CD4-positive, alpha-beta T cell treated with Interleukin-15 for 4 hours (primary cell): ENCODE measurements at places on chromosomes 5 and 9.

- no peak for DNase-seq
These were observed 48.4 kb downstream of the ZNF608 start for GRCh38 chr5:124697933-124698591.

- no peak for DNase-seq
These were observed 101.8 kb upstream of the MAST4 start for GRCh38 chr5:66494437-66494836.

GRCh38 chr9:17970277-17970676 is 391.4 kb downstream of the SH3GL2 start:
- no peak for DNase-seq

DNA sequence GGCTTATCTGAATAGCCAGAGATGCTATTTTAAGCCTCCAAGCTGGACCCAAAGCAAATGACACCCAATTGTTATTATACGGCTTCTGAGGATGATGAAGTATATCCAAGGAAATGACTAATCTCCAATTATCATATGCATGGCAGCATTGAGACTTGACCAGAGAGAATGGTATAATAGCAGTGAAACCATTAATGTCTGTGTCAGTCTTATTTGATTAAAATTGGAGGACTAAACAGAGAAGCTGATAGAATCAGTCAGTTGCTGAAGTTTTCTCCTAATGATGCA is 200.5 kb downstream of the EFNA5 start:
- DNase-seq = no peak

DNA sequence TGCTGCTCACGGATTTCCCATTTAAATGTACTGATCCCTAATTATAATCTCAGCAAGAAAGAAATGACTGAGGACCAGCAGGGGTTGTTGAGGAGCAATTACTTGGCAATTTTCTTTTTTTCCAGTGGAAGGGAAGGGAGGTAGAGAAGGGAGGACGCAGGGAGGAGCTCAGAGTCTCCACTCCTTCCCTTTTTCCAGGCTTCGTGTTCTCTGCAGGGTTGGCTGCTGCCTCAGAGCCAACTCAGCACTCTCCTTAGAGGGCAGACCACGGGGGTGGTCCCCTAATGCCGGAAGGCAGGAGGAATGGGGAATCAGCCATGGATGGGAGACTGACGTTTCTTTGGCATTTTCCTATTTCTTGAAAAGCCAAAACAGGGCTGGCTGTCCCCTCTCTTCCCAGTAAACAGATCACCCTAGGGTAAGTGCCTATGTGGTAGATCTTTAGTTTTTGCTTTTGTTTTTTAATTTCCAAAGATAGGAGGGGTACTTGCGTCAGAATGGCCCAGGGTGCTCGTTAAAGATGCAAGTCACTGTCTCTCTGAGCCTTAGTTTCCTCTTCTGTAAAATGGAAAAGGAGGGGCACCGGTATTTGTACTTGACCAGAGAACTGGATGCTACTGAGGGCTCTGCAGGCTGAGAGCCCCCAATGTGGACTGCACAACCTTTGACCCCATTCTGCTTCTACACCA is 39.6 kb upstream of the LCP2 start:
- no peak for DNase-seq

GRCh38 chr9:33868440-33868973 is 51.5 kb downstream of the UBE2R2 start:
- no peak for DNase-seq

GRCh38 chr9:21762064-21762463 is 40.4 kb upstream of the MTAP start:
- no peak for DNase-seq

- no peak for DNase-seq
These were observed 65.8 kb downstream of the SETX start for GRCh38 chr9:132288966-132289365.

DNA sequence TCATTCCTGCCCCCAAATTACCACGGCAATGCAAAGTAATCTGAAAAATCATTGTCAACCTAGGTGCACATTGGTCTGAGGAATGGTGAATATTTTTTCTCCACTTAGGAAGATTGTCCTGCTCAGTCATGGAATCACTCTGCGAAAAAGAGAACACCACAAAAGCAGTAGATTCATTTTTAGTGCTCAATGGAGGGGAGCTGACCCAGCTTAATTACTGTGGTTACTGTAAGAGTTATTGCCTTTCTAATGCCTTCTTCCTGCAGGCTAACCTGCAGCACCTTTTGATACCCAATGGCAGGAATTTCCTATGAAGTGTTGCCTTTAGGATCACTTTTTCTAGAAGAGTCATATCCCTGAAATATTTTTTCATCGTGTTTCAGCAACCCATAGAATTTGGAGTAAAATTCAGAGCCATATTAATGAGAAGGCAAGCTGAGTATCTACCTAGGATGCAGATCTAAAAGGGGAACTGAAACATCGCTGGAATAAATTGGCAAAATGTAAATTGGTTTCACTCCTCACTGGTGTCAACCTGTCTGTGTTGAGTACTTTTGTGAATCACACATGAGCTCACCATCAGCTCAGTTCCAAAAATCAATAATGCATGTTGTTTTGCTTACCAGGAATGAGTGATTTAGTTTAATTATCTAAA is 464.5 kb downstream of the CSNK1G3 start:
- DNase-seq = no peak

DNA sequence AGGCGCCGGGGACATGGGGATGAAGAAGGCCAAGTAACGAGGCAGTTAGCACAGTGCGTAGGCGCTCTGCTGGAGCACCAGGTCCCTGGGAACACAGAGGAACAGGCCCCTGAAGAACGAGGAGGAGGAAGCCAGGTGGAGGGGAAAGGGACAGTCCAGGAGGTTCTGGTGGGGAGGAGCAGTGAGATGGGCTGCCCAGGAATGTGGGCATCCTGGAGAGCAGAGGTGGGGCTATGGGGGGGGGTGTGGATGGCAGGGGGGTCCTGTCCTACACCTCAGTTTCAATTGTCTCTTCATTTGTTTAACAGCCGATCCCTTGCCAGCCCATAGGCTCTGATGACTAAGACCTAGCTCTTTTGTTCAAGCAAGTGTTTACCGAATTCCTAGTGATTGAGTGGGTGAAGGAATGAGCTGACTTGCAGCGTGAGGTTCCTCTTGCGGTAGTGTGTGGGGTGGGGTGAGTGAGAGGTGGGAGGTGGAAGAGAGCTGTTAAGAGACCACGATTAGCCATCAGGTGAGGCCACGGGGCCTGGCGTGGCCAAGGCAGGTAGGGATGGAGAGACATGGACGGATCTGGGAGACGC is 8.4 kb upstream of the PHYHD1 start:
- DNase-seq = no peak

- no peak for DNase-seq
These were observed 825.6 kb downstream of the MTRR start for GRCh38 chr5:8694545-8694944.

DNA sequence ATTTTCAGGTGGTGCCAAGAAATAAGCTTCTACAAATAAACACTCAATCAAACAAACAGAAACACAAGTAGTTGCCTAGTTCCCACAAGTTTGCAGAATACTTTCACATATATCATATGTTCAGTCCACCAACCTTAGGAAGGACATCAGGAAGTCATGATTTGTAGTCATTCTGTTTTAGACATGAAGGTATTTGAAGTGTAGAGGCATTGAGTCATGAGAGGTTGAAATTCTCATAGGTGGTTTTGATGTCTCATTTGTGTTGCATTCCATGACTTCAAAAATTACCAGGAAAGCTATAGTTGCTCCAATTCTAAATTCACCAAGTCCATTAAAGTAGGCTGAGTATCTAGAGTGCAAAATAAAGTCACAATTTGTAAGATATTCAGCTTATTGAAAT is 159.0 kb downstream of the KCTD16 start:
- no peak for DNase-seq

GRCh38 chr5:52710310-52710971 is 77.3 kb upstream of the ITGA1 start:
- no peak for DNase-seq

- no peak for DNase-seq
These were observed 101.6 kb downstream of the TENT4A start for GRCh38 chr5:6814816-6815215.

GRCh38 chr5:61806491-61807020 is 474.5 kb downstream of the ZSWIM6 start:
- no peak for DNase-seq

GRCh38 chr5:79255786-79256557 is 20.0 kb downstream of the JMY start:
- DNase-seq = no peak

DNA sequence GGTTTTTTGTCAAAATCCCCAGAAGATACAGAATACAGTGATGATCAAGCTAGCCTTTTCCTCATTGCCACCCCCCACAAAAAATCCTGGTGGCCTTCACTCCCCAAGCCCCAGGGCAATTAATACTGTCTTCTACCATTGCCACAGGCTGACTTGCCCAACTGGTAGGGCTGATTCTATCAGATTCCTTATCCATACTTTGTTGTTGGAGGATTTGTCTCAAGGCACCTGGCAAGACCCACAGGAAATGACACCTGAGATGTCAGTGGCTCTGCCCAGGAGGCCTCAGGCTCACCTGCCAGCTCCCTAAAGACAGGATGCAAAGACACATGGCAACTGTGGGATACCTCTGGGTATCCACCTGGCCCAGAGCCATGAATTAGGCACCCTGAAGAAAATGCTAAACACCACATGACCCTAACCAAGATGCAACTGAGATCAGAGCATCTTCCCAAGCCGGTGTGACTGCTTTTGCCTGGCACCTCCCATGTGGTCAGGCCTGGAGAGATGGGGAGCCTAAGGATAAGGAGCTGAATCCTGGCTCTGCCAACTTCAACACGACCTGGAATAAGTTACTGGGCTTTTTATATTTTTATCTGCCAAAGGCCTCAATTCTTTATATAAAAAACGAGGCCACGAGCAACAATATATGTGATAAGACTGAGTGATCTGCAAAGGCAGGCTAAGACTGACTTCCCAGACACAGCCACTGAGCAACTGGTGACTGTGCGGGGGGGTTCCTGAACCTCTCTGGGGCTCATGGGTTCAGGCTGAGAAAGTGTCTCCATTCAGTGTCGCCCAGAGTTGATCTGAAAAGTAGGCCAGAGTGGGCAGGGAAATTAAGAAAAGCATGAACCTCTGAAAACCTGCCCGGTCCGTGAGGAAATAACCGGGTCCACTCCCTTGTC is 944 bp downstream of the ATOX1 start:
- DNase-seq = no peak

GRCh38 chr5:159536646-159537045 is 206.4 kb upstream of the IL12B start:
- no peak for DNase-seq

DNA sequence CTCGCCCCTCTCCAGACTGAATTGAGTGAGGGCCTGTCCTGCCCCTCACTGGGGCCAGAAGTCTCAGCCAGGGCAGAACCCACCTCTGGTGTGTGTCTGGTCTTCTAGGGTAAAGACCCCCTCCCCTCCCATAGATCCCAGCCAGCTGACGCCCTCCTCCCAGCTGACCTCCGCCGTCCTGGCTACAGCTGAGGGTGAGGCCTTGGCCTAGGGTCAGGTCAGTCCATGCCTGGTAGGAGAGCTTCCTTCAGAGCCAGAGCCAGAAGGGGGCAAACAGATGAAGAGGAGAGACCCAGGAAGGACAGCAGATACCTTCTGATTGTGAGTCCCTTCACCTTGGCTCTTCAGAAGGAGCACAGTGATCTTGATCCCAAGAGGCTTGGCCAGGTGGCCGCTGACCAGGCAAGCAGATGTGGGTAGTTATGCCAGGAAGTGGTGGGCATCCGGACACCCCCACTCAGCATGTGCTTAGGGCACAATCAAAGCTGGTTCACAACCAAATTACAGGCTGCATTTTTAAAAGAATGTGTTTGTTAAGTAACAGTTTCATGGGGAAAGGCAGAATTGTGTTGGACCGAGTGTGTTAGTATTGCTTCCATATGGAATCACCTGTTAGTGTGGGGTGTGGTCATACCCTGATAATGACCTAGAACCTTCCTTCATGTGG is 29.9 kb downstream of the JADE2 start:
- DNase-seq = no peak

- no peak for DNase-seq
These were observed 1.3 kb downstream of the HINT2 start for GRCh38 chr9:35813434-35814105.

DNA sequence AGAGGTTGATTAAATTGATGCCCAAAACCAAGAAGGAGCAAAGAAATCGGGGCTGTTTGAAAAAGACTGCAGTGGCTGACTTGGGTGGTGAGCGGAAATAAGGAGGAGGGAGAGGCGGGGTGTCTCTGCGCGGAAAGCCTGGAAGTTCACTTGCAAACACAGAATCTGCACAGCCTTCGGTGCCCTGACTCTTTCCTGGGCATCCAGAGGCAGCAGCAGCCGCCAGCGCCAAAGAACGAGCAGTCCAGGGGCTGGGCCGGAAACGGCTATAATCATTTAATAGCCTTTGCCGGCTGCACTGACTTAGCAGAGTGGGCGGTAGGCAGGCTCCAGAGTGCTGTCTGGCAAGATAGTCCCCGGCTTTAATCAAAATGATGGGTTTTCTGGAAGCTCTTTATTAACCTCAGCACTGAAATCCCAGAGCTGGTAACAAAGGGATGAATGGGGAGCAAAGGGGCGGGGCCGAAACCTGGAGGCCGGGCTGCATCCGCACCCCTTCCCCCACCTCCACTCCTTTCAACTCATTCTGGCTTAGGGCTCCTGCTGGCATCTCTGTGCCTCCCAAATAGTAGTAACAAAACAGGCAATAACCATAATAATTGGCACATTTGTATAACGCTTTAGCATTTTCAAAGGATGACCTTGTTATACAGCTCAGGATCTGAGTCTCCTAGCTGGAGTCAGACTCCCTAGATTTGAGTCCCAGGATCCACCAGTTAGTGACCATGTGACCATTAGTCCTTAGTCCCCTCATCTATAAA is 35.7 kb downstream of the PCDHAC2 start:
- no peak for DNase-seq

- no peak for DNase-seq
These were observed 43.8 kb downstream of the YIPF5 start for GRCh38 chr5:144126707-144127106.

GRCh38 chr5:27171761-27172261 is 133.4 kb upstream of the CDH9 start:
- DNase-seq = no peak

DNA sequence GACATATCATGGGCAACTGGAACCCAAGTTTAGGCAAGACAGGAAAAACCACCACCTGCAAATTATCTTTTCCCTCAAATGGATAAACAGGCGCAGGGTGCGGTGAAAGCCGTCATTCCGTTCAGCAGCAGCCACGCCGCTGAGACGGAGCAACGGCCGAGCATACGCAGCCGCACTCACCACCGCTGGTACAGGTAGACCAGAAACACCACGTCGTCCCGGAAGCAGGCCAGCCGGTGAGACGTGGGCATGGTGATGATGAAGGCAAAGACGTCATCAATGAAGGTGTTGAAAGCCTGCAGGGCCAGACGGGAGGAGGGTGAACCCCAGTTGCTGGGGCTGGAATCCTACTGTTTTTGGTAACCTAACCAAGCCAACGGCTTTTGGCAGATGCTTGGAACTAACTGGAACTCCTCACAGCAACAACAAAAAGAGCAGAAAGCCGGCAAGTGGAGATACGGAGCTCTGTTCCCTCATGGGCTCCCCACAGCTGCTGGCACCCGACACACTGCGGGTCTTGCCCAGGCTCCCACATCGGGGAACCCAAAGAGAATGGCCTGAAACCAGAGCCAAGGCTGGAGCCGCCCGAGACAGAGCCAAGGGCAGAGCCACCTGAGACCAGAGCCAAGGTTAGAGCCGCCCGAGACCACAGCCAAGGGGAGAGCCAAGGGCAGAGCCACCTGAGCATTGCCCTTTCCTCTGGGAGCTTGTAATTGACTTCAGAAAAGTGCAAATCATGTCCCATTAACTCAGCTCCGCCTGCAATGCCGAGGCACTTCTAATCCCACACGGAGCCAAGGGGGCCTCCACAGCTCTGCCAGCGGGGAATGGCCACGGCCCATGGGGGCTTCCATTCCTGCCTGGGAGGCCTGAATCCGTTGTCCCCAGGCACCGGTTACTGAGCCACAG is 24.2 kb downstream of the CLPTM1L start:
- DNase-seq = no peak
